ENCODE measurements at places on chromosomes 16 and 17.
A peak's percentile ranks its signal among the peaks of the same experiment; 100 is the strongest.

DNA sequence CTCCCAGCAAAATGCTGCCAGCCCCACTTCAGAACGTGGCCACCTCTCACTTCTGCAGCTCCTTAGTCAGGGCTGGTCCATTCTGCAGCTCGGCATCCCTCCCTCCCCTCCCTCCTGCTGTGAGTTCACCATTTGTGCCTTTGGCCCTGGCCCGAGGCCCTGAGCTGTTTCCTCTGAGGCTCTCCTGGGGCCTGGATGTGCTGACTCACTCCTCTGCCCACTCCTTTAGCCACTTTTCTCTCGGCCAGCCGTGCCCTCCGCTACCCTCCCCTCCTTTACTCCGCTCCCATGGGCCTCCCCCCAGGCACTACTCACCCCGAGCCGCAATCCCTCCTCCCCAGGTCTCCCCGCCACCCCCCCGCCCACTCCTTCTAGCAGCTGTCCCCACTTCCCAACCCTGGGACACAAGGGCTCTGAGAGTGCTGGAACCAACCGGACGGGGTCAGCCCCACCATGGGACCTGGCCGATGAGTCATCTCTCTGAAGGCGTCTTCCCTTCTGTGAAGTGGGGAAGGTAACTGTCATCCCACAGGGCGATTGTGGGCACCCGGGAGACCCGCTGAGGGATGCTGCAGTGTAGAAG is 11.5 kb downstream of the KCNG4 start:
- peak; percentile 91 for DNase-seq

DNA sequence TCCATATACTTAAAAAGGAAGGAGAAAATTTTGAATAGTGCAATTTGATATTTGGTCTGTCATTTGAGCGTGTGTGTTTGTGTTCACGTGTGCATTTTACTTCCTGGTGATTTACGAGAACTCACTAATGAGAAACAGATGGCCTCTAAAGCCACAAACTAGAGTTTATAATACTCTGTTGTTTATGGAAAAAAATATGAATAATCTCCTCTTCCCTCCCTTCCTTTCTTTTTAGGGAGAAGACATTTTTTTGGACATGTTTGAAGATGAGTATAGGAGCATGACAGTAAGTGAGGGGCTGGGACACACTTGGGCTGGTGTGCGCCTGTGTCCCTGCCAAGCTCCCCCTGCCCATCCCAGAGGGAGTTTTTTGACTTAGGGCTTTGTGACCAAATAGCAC is 102.7 kb downstream of the CLEC16A start:
- DNase-seq = peak; percentile 69

DNA sequence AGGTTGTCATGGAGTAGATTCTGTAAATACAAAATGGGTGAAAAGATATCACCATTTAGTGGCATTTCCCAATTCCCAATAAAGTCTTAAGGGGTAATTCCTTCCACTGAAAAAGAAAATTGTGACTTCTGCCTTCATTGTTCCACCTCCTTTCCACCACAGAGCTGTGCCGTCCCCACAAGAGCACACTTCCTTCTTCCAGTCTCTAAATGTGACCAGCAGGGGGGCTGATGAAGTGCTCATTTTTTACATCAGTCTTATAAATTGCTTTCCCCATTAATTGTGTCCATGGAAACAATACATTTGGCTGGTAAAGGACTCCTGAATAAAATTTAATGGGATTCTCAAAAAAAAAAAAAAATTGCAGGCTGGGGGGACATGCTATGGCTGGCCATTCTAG is 260.8 kb upstream of the PSMD7 start:
- DNase-seq = no peak

- DNase-seq = no peak
Measured at GRCh38 chr16:85650844-85651628, 37.7 kb downstream of the GINS2 start.

DNA sequence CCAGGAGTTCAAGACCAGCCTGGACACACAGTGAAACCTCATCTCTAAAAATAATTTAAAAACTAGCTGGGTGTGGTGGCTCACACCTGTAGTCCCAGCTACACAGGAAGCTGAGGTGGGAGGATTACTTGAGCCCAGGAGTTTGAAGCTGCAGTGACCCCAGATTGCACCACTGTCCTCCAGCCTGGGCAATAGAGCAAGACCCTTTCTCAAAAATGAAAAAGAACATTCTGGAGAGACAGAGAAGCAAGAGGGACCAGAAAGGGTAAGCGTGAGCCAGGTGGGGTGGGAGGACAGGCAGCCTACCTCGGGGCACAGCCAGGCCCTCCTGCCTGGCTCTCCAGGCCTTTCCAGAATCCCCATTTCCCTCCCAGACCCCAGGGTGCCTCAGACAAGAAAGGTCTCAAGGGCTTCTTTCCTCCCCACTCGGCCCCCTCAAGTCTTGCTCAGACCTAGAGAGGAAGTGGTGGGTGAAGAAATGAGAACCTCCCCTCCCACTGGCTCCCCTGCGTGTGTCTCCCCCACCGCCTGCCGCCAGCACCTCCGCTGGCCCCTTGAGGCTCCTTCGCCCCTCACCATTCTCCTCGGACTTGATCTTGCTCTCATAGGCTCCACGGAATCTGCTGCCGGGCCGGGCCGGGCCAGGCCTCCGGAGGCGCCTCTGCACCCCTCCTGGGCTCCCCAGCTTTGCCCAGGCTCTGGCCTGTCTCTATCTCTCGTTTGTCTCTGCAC is 503 bp downstream of the C16orf54 start:
- no peak for DNase-seq
